ENCODE measurements at places on chromosomes 6 and 20.

DNA sequence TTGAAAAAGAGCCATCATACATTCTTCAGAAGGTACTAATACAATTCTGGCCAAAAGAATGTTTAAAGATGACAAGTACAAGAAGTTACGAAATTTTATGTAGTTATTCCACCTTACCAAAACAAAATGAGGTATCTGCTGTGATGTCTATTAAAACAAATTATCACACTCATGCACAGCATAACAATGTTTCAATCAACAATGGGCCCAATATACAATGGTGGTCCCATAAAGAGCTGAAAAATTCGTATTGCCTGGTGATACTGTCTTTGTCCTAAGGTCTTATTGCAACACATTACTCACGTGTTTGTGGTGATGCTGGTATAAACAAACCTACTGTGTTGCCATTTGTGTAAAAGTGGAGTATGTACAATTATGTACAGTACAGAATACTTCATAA, 3.6 kb upstream of the NUP153 start:
- DNase-seq: no peak

DNA sequence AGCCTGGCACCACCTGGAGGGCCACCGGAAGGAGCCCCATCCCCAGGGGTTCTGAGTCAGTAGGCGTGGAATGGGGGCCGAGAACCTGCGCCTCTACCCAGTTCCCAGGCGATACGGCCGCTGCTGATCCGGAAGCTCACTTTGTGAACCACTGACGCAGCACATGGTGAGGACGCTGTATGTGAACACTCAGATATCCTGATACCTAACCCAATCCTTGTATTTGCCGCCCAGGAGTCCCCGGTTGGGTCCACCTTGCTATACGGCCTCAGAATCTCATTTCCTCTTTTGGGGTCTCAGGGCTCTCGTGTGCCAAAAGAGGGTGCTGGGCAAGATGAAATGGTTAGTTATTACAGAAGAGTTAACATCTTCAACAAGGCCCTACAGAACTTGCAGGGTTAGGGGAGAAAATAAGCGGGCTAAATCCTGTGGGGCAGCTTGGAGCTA, 604 bp upstream of the RAB5IF start:
- no peak for DNase-seq

GRCh38 chr20:9243986-9244385, 175.1 kb downstream of the PLCB4 start:
- no peak for DNase-seq

DNA sequence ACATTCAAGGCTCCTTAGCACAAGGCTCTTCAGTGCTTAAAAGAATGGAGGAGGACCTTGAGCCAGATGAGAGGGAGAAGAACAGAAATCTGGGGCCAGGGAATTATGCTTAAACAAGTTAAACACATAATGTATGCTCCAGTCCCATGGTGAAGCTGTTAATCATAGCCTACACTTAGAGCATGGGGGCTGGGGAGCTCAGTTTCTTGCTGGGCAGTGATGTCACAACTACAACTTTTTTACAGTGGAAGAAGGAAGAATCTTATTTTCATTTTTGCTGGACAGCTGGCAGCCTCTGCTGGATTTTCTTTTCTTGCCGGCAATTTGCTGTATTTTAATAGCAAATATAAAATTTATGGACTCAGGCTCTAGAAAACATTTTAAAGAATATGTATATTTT, 432.5 kb downstream of the CD109 start:
- no peak for DNase-seq

DNA sequence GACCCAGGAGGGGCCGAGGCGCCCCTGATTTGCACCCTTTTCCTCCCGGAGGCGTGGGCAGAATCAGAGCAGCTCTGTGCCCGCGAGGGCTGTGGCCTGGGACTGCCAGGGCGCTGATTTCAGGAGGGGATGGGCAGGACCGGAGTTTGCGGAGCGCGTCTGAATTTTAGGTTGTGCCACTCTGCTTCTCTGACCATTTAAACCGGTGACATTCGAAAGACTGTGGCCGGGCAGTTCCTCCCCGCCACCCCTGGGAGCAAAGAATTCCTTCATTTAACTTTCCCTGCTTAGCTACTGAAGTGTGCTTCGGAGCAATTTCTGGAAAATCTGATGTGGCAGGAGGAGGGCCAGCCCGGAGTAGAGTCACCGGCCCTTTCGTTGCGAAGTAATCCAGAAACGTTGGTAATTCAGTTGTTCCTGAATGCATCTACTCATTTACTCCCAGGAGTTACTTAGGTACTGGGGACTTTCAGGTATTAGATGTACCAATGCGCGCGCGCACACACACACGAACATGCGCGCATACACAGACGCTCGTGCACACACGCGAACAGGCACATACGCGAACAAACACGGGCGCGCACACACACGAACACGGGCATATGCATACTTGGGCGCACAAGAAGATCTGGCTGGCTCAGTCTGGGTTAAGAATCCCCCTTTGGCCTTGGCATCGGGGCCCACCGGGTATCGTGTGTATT, 568 bp downstream of the CCDC170 start:
- DNase-seq: no peak

DNA sequence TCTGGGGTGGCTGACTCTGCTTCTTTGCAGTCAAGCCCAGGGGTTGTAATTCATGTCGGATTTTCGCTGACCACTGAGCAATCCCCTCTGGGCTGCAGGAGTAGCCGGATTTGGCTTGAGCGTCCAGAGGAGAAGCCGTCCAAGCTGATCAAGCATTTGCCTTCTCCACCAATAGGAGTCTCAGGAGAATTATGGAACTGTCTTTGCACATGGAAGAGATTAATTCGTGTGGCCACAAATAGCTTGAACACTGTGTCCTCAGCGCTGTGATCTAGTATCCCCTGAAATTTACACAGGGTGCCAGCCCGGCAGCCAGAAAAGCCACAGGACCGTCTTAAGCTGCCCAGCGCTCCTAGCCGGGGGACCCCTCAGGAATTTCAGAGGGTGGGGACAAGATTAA, 37.1 kb downstream of the EYA2 start:
- no peak for DNase-seq

DNA sequence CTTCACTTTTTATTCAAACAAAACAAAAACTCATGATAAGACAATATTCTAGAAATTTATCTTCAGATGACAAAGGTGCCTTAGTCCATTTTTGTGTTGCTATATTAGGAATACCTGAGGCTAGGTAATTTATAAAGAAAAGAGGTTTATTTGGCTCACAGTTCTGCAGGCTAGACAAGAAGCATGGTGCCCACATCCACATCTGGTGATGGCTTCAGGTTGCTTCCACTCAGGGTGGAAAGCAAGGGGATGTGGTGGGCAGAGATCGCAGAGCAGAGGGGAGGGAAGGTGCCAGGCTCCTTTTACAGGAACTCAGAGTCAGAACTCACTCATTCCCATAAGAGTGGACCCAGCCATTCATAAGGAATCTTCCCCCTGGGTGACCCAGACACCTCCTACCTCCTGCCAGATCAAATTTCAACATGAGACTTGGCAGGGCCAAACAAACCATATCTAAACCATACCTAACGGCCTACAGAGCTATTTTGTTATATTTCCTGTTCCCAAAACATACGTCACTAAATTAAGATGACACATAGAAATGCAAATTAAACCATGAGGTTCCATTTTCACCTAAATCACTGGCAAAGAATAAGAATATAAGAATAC, 26.4 kb downstream of the ABHD12 start:
- DNase-seq: no peak

- DNase-seq: no peak
Observed at GRCh38 chr6:109632405-109632804, 58.6 kb downstream of the AK9 start.

GRCh38 chr6:617456-618100, 39.3 kb downstream of the HUS1B start:
- no peak for DNase-seq

DNA sequence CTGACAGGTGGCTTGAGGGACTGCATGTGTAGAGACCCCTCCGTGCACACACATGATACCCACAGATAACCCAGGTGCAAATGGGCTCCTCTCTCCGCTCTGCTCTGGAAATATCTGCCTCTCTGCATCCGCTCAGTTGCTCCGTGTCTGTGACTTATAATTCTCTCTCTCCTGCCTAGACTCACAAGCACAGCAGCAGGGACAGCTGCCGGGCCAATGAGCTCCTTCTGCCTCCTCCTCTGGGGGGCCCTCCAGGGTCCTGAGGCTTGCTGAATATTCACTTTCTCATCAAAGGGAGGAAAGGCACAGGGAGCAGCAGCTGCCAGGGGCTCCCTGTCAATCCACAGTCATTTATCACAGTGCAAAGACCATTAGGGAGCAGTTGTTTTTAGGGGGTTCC, 24.1 kb downstream of the LRFN2 start:
- DNase-seq: no peak

DNA sequence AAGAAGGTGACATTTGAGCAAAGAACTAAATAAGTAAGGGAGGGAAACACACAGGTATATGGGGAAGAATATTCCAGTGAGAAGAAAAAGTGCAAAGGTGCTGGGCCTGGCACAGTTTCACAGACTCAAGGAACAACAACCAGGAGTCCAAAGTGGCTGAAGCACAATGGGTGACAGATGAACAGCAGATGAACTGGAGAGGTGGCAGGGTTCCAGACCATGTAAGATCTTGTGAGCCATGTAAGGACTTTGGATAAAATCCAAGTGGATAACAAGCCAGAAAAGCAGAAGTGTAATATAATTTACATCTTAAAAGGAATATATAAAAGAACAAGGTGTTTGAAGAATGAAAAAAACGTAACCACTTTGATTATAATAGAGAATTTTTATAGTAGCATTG, 87.9 kb downstream of the MMS22L start:
- DNase-seq: no peak

GRCh38 chr20:53829255-53829723, 235.7 kb upstream of the ZNF217 start:
- peak; percentile 12 for DNase-seq

DNA sequence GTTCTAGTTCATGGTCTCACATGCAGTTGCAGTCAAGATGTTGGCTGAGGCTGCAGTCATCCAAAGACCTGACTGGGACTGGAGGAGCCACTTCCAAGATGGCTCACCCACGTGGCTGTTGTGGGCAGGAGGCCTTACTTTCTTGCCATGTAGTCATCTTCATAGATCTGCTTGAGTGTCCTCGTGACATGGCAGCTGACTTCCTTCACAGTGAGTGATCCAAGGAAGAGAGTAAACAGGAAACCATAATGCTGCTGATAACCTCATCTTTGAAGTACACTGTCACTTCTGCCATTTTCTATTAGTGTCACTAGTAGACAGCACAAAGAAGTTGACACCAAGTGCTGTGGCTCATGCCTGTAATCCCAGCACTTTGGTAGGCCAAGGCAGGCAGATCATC, 40.1 kb upstream of the AKIRIN2 start:
- no peak for DNase-seq

GRCh38 chr20:15942130-15942529, 631.1 kb downstream of the KIF16B start:
- DNase-seq: no peak

DNA sequence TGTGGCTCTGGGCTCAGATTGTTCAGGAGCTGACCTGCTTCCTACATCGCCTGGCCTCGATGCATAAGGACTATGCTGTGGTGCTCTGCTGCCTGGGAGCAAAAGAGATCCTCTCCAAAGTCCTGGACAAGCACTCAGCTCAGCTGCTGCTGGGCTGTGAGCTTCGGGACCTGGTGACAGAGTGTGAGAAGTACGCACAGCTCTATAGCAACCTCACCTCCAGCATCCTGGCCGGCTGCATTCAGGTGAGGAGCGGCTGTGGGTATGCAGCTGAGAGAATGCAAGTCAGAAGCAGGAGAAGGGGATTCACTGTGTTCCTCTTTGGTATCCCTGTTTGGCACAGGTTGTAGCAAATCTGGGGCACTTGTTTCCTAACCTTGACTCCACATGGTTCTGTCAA, 17.9 kb downstream of the CUL9 start:
- DNase-seq: no peak

DNA sequence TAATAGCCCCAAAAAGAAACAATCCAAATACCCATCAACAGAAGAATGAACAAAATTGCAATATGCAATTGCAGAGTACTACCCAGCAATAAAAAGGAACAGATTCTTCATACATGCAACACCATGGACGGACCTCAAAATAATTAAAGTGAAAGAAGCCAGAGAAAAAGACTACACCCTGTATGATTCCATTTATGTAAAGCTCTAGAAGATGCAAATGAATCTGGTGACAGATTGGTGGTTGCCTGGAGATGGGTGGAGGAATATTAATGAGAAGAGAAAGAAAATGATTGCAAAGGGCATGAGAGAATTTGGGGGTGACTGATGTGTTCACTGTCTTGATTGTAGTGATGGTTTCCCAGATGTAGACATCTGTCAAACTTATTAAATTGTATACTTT, 51.8 kb downstream of the HECA start:
- DNase-seq: no peak

DNA sequence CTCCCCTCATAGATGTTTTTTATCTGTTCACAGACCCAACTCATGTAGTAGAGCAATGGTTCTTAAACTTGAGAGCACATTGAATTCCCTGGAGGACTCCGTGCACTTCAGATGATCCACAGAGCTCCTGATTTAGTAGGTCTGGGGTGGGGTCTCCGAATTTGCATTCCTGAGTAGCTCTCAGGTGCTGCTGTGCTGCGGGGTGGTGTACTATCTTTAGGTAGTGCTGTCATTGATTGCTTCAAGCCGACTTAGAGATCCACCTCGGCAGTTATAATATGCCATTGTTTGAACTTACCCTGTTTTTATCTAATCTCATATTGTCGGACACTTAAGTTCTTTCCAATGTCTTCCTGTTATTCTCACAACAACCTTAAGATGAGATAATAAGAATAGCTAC, 45.0 kb downstream of the BMP2 start:
- no peak for DNase-seq

DNA sequence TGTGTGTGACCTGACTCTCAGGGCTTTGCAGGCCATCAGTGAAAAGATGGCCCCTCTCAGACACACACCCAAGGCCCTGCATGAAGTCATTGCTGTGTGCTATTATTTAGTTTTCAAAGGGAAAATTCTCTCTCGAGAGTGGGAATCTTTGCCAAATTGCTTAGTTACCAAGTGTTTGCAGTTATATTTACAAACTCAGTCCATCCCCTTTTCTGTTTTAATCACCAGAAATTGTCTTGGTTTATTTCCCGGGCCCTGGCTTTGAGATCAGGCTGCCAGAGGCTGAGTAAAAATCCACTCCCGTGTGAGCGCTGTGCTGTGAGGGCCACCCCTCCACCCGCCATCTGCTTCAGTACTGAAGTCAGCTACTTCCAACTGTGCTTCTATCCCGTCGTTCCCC, 163.1 kb downstream of the SOD2 start:
- no peak for DNase-seq

DNA sequence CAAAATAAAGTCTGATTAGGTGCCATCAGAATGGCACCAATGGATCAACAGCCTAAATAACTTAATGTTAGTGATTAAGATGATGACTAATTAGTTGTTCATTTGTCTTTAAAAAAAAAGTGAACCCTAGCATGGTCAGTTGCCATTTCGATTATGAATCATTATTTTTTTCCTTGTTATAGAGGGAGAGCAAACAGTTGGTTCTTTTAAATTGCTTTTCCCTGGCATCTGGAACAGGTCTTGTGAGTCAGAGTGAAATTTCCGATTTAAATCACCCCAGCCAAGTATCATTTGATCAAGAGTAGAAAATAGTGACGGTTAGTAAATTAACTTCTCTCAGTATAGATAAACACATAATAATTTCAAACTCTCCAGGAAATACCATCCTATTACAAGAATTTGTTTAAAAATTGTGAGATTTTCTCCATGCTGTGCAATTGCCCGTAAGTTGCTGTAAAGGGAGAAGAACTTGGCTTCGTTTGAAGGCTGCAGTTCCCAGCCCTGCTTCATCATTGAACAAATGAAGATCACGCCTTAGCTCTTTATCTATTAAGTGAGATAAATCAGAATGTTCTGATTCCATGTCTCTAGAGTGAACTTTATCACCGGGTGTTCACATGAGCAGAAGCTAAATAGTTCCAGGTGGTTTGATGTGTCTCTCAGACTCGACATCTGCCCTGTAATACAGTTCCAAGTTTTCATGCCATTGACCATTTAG, 741.3 kb downstream of the DOK5 start:
- no peak for DNase-seq
